ENCODE measurements at places on chromosomes 6 and 20.

GRCh38 chr6:139728876-139729427 lies 354.5 kb upstream of the CITED2 start:
- no peak for DNase-seq

- no peak for DNase-seq
Measured at GRCh38 chr6:134322216-134322615, 4.3 kb upstream of the SGK1 start.

DNA sequence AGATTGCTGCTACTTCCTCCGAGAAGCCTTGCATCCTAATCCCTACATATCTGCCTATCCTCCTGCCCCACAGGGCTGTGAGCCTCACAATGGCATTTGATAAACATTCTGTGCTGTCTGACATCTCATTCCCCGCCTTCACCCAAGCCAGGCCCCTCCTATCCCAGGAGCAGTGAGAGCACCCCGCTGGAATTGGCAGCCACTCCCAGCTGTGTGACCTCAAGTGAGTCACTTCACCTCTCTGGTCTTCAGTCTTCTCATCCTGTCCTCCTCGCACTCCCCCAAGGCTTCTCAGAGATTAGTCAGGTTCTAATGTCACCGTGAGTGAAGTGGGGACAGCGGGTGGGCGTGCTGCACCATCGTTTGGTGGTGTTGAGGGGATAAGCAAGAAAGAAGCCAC lies 81.7 kb downstream of the CDH22 start:
- DNase-seq = no peak

GRCh38 chr6:169839493-169839892 lies 88.1 kb downstream of the ERMARD start:
- DNase-seq = no peak

GRCh38 chr20:12965870-12966251 lies 42.9 kb upstream of the SPTLC3 start:
- no peak for DNase-seq

Measured in ecto neural progenitor cell (in vitro differentiated cells).